ENCODE measurements at places on chromosomes 2 and 18.

- DNase-seq: no peak
These were observed 6.9 kb upstream of the EPB41L5 start for GRCh38 chr2:120005834-120006521.

DNA sequence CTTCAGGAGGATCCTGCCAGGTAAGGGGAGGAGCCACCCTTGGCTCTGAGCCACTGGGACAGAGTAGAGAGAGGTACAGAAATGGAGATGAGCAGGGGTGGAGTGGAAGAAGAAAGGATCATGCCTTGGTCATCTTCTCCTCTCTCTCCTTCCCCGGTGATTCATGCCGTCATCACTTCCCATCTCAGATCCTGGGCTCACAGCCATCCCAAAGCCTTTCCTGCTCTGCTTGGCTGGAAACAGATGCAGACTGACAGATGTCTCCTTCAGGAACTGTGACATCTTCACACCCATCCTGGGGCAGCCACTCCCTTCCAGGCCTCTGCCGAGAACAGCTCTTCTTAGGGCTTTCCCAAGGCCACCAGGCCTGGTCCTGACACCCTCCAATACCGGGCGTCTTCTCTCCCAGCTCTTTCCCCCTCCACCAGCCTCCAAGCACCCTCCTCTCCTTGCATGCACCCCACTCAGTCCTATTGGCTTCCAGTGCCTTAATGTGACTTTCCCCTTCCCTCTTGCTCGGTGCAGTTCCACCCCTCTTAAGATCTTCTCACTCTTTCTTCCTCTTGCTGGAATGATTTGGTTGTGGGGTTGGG is 58.3 kb upstream of the TNP1 start:
- no peak for DNase-seq

DNA sequence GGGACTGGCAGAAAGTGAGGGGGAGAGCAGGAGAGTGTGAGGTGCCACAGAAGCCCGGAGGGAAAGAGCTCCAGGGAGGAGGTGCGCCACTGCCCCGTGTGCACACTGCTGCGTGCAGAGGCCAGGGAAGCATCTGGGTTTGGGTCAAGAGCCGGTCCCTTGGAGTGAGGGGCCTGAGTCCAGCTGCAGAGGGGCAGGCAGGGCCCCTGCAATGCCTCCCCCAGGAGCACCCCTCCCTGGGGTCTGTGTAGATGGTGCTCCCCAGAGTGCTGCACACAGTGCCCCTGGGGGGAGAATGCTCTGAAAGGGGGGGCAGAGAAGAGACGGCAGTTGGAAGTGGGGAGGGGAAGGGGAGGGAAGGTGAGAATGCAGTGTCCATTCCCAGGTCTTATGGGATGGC is 3.7 kb upstream of the LIMS2 start:
- no peak for DNase-seq

DNA sequence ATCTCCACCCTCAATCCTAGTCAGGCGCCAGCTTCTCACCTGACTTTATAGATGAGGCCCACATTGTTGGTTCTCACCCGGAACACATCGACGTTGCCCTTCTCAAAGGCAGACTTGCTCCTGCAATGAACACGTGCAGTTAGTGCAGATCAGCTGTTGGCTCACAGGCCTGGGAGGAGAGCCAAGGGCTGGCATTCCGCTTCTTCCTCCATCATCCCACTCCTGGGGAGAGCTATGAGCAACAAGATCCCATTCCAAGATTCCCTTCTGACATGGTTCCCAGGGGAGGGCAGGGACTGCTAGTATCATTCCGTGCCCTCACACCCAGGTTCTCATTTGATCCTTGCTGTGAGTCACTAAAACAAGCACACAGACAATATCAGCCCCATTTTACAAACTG is 15.1 kb downstream of the LOXHD1 start:
- no peak for DNase-seq

DNA sequence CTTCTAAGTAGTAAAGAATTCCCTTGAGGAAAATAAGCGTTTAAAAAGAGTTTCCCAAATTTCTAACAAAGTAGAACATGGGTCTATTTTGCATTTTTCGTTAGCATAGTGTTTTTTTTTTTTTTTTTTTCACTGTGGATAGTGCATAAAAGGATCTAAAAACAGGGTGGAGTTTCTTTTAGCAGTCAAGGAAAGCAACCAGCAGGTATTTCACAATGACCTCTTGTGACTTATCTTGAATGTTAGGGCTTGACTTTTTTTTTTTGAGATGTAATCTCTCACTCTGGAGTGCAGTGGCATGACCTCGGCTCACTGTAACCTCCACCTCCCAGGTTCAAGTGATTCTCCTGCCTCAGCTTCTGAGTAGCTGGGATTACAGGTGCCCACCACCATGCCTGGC is 14.9 kb upstream of the DGKD start:
- DNase-seq: no peak

DNA sequence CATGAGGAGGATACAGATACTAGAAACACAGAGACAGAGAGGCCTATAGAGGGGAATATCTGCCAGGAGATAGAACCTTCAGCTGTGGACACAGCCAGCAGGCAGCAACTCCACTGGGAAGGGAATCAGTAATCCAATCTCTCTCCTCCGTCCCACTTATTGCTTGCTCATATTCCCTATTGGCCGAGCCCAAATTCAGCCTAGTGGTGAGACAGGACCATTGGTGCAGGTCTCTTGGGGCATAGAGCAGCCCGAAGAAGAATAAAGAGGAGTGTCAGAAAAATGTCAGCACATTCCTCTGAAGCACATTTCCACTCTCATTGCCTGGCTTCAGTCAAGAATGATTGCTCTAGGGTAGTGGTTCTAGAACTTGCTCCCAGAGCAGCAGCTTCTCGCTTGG is 1091.5 kb upstream of the GYPC start:
- no peak for DNase-seq

- no peak for DNase-seq
These were observed 563.4 kb downstream of the ZNF804A start for GRCh38 chr2:185161701-185162100.

- no peak for DNase-seq
These were observed 139.0 kb upstream of the HNRNPA3 start for GRCh38 chr2:177073611-177074010.

DNA sequence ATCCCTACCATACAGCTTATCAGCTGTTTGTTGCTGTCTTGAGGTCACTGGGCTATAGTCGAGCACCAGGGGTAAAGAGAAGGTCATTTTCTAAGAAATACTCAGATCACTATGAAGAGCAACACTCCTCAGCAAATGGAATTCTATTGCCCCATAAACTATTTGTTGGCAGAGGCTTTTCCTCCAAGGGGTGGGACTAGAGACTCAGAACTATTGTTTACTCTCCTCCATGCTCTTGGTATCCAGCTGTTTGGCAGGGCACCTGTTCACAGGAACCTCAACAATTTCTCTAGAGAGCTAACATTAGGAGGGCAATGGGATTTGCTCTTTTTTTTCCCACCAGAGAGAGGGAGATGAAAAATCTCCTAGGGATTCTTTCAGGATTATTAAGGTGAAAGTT is 249.1 kb upstream of the SPRED2 start:
- DNase-seq: no peak

DNA sequence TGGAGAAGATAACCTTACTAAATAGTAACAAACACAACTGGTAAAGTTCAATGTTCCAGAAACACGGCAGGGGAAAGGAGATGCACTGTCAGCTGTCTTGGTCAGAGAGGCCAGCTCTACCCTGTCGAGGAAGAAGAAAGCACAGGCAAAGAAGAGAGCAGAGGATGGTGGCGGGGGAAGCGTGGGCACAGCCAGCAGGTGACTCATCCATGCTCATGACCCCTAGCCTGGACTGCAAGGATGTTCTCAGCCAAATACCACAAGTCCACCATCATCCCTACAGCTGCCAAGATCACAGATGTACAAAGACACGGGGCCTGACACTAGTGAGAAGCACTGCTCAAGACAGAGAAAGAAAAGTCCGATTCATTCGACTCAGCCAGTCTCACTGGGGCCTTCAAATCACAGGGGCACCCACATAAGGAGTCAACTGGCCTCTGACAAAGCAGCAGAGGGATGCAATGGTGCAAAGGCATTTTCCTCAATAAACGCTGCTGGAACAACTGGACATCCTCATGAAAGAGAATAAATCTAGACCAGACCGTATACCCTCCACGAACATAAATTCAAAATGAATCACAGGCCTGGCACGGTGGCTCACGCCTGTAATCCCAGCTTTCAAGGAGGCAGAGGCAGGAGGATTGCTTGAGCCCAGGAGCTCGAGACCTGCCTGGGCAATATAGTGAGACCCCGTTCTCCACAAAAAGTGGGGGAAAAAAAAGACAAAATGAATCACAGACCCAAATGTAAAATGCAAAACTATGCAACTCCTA is 5.6 kb downstream of the DTYMK start:
- DNase-seq: no peak

DNA sequence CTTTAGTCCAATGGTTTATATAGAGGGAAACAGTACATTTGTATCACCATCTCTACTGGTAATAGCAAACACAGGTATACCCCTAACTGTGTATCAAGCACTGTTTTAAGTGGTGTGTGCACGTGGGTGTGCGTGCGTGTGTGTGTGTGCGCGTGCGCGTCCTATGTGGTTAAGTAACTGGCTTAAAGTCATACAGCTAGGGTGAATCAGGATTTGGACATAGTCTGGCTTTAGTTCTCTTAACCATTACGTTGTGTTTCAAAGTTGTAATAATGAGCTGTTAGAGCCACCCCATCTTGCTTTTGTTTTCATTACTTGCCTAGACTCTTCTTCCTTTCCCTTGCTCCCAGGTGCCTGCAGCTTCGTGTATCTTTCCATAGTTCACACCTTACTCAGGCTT is 2.1 kb downstream of the HADHB start:
- DNase-seq: no peak

DNA sequence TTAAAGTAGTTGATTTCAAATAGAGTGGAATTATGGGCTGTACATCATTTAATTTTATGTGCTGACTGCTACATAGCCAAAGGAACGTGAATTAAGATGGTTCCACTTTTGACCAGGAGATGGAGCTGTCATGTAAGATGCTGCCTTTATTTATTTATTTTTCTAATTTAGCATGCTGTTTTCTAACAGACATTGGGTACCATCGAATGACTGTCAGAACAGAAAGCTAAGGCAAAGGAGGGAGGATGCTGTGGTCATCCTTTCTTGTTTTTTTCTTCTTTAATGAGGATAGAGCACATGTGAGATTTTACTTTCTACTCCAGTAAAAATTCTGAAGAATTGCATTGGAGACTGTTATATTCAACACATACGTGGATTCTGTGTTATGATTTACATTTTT is at the start of gene SCN2A:
TSS of gene SCN2A (plus strand) at position 185 of the 400 bp plus-strand sequence. CDS start 56,410 bp downstream, outside the sequence.
- DNase-seq: no peak

DNA sequence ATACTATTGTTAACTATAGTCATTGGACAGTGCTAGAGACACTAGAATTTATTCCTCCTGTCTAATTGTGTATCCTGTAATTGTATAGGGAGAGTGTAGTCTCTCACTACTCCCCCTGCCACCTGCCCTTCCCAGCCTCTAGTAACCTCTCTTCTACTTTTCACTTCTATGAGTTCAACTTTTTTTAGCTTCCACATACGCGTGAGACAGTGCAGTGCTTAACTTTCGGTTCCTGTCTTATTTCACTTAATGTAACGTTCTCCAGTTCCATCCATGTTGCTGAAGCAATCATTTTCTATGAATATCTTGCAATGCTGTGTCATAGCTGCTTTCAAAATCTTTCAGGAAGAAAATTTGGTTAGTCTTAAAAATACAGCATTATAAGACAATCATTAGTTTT is 22.8 kb upstream of the RUFY4 start:
- DNase-seq: no peak

- no peak for DNase-seq
These were observed 207.5 kb downstream of the ARHGAP15 start for GRCh38 chr2:143336719-143337210.

Data from progenitor cell of endocrine pancreas (in vitro differentiated cells).